ENCODE measurements at places on chromosomes 4 and X. TPM values are rescaled to one million over a fixed set of nuclear protein-coding genes. Genes with fewer than 3 reads are reported as not detected.

- H3K4me3 ChIP-seq, result no peak overlapping the region
- no peaks in the 10 kb centered on the region for H3K36me3 ChIP-seq
- no peaks in the 10 kb centered on the region for H3K4me1 ChIP-seq
- DNase-seq, result no peak
- no peaks in the 10 kb centered on the region for H3K27me3 ChIP-seq
These were observed 148.2 kb downstream of the SMIM20 start for GRCh38 chr4:26062215-26062614.

- H3K36me3 ChIP-seq, result no peaks in the 10 kb centered on the region
- H3K27me3 ChIP-seq, result no peaks in the 10 kb centered on the region
- peak overlapping the region; percentile 58 for H3K4me3 ChIP-seq
These were observed 1.1 kb downstream of the GAB1 start for GRCh38 chr4:143337600-143338287.

GRCh38 chrX:17161991-17162390 lies 213.0 kb upstream of the NHS start:
- no peaks in the 10 kb centered on the region for H3K4me1 ChIP-seq
- no peak overlapping the region for H3K27ac ChIP-seq

GRCh38 chr4:3857269-3857926 lies 91.2 kb downstream of the ADRA2C start:
- H3K36me3 ChIP-seq, result no peaks in the 10 kb centered on the region
- H3K4me3 ChIP-seq, result no peak overlapping the region
- DNase-seq, result no peak
- peaks cover 15% of the 10 kb centered on the region for H3K27me3 ChIP-seq
- no peaks in the 10 kb centered on the region for H3K4me1 ChIP-seq

DNA sequence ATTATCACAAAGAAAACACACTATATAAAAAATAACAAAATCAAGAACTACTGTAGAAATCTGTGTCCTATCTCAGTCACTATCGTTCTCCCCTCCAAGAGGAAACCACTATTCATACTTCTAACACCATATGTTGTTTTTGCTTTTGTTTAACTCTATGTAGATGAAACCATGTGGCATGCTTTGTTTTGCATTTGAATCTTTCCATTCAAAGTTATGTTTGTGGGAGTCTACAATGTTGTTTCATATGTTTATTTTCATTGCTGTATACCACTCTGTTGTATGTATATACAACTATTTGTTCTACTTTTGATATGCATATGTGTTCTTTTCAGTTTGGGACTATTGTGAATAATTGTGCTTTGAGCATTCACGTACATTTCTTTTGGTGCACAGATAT lies 116.1 kb downstream of the PABPC4L start:
- no peaks in the 10 kb centered on the region for H3K27me3 ChIP-seq
- no peak overlapping the region for H3K27ac ChIP-seq
- H3K4me1 ChIP-seq, result no peaks in the 10 kb centered on the region
- H3K4me3 ChIP-seq, result no peak overlapping the region
- no peaks in the 10 kb centered on the region for H3K36me3 ChIP-seq
- no peak for DNase-seq

F8A2 gene
- 6.4 TPM for total RNA-seq

TNIP3 gene
- total RNA-seq, result not detected

DNA sequence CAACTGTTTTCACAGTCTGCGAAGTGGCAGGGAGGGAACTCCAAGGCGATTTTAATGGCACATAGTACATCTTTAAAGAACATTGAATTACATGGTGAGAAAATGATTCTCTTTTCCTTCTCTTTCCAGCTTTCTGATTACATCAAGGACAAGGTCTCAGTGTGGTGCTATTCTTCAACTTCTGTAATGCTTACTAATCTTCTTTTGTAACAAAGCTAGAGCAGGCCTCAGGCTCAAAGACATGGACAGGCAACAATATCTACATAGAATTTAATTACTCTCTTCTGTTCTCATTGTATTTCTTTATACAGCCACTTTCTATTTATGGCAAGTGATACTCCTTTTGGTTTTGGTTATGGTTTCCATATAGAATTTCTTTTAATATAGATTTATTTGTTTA lies 48.4 kb downstream of the RTL5 start:
- no peaks in the 10 kb centered on the region for H3K36me3 ChIP-seq
- DNase-seq, result no peak
- no peak overlapping the region for H3K27ac ChIP-seq
- H3K27me3 ChIP-seq, result no peaks in the 10 kb centered on the region
- peaks cover 27% of the 10 kb centered on the region for H3K4me1 ChIP-seq

HMX1 gene
- total RNA-seq, result not detected

- no peaks in the 10 kb centered on the region for H3K27me3 ChIP-seq
- no peaks in the 10 kb centered on the region for H3K36me3 ChIP-seq
- no peak for DNase-seq
- no peak overlapping the region for H3K4me3 ChIP-seq
These were observed 73.9 kb downstream of the RTL5 start for GRCh38 chrX:72057849-72058248.

FOXP3 gene
- not detected for total RNA-seq

DGAT2L6 gene
- total RNA-seq, result not detected
